PC-9 (cell line): ENCODE measurements at places on chromosomes 6 and 20. TPM values are rescaled to one million over a fixed set of nuclear protein-coding genes. Genes with fewer than 3 reads are reported as not detected.

The TBXT gene
- not detected in 2 replicates for total RNA-seq

The HLA-DRB5 gene
- total RNA-seq = 0.33 TPM in 1 of 2 replicates, not detected in the other

The SCUBE3 gene
- 0.10 and 0.17 TPM in 2 replicates for total RNA-seq

The AKAP7 gene
- 3.8 and 4.5 TPM in 2 replicates for total RNA-seq

The ULBP3 gene
- total RNA-seq = 3.8 and 4.2 TPM in 2 replicates

The TPBG gene
- total RNA-seq = 42.5 and 44.6 TPM in 2 replicates

The HLA-DQB1 gene
- 3.8 and 5.9 TPM in 2 replicates for total RNA-seq

The THBS2 gene
- total RNA-seq = not detected in 2 replicates

The F13A1 gene
- total RNA-seq = not detected in 2 replicates

The TP53TG5 gene
- 0.23 TPM in 1 of 2 replicates, not detected in the other for total RNA-seq

The ATP6V1G2 gene
- 0.55 and 1.8 TPM in 2 replicates for total RNA-seq

The SIRPB2 gene
- total RNA-seq = 4.5 and 7.1 TPM in 2 replicates

The MCM9 gene
- 14.4 and 18.1 TPM in 2 replicates for total RNA-seq

The BHLHE23 gene
- not detected in 2 replicates for total RNA-seq

The CDSN gene
- total RNA-seq = 1.0 and 1.9 TPM in 2 replicates

The HFE gene
- 33.3 and 46.0 TPM in 2 replicates for total RNA-seq

The PBOV1 gene
- not detected in 2 replicates for total RNA-seq

The CALHM5 gene
- total RNA-seq = not detected in 2 replicates

The GRM4 gene
- not detected in 2 replicates for total RNA-seq

The CPXM1 gene
- not detected in 2 replicates for total RNA-seq

The OOEP gene
- total RNA-seq = 10.9 and 12.2 TPM in 2 replicates

The RIPOR2 gene
- total RNA-seq = 0.63 and 0.94 TPM in 2 replicates

The SLC22A3 gene
- not detected in 2 replicates for total RNA-seq
